Cardiac fibroblast (primary cell): ENCODE measurements at places on chromosomes 3 and 15.

- no peak for DNase-seq
These were observed 4.3 kb downstream of the RIOX2 start for GRCh38 chr3:97967966-97968365.

DNA sequence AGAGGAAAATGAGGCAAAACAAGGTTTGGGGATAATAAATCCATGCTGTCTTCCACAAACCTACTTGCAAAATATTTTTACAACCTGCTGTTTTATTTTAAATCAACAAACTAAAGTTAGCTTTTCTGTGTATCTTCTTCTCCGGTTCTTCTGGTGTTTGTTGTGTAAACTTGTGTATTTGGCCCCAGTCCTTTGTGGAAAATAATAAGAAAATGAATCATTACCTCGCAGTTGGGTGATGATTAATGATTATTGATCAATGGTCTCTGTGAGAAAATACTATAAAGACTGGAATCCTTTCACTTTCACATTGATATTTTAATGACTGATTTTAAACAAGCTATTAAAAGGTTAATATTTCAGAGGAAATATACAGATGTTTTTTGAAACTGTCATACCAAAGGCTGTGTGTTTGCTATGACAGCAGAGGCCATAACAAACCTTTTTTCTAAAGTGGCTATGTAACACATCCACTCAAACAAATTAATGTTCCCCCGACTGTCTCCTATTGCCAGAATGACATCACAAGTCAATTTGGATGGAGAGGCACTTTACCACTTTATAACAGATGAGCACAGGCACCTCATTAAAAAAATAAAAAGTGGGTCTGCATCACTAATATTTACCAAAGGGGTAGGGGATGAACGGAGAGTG is 152.5 kb downstream of the MEX3B start:
- no peak for DNase-seq

DNA sequence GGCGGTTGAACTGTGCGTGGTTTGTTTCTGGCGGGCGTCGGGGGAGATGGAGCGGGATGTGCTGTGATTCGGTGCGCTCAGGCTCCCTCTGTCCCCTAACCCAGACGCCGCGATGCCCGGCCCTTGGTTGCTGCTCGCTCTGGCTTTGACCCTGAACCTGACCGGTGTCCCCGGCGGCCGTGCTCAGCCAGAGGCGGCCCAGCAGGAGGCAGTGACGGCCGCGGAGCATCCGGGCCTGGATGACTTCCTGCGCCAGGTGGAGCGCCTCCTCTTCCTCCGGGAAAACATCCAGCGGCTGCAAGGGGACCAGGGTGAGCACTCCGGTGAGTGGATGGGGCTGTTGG is 1.2 kb downstream of the TRH start:
- DNase-seq: no peak

DNA sequence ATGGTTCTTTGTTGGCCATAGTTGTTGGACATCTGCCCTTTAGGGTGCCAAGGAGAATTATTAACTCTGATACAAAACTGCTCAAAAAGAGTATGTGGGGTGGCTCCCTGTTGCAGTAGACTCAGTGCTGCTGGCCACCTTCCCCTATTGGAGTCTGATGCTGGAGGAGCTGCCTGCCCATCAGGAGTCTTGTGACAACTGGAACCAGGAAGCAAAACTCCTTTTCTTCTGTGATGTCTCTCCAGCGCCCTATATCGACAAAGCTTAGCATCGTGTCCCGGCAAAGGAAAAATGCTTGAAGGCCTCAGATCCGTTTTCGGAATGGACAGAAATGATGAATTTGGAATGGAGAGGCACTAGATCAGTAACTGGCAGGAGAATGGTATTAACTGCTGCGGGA is 23.5 kb downstream of the PAK2 start:
- no peak for DNase-seq

DNA sequence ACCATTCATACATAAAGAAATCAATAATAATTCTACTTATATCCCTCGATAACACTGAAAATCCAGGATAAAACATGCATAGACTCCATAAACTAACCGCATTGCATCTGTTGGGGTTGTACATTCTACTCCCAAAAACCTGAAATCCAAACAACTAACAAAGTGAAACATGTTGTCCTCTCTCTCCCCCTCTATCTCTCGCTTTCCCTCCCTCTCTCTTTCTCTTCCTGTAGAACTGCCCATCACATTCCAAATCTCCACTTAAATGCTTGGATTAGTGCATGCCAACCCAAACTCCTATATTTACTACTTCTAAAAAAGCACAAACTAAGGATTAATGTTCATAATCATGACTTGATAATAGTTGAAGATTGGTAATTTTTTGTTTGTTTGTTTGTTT is 80.2 kb downstream of the MECOM start:
- DNase-seq: no peak

DNA sequence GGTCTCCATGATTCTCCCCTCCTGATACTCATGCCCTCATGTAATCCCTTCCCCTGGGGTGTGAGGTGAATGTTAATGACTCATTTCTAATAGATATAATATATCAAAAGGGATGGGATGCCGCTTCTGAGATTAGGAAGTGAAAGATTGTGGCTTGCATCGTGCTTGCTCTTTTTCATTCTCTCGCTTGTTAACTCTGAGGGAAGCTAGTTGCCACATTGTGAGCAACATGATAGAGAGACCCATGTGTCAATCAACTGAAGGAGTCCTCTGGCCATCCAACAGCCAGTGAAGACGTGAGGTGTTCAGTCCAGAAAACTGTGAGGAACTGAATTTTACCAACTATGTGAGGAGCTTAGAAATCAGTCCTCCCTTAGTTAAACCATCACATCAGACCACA is 28.9 kb upstream of the DRD3 start:
- DNase-seq: no peak

- no peak for DNase-seq
These were observed 6.5 kb upstream of the ETV5 start for GRCh38 chr3:186115239-186115996.

DNA sequence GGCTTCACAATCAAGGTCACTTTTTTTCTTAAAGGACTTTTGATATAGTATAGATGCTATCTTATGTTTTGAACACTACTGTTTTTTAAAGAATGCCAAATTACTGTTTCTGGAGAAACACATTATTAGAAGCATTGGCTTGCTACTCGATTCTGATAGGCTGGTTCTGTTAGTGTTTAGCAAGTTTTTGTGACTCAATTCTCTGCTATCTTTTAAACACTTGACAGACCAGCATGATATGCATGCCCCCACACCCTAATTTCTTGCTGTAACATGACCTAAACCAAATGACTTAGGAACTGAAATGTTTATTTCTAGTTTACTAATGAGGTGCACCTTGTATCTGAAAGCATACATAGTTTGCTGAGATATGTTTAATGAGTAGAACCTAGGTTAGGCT is 5.5 kb upstream of the IL20RB start:
- DNase-seq: no peak

DNA sequence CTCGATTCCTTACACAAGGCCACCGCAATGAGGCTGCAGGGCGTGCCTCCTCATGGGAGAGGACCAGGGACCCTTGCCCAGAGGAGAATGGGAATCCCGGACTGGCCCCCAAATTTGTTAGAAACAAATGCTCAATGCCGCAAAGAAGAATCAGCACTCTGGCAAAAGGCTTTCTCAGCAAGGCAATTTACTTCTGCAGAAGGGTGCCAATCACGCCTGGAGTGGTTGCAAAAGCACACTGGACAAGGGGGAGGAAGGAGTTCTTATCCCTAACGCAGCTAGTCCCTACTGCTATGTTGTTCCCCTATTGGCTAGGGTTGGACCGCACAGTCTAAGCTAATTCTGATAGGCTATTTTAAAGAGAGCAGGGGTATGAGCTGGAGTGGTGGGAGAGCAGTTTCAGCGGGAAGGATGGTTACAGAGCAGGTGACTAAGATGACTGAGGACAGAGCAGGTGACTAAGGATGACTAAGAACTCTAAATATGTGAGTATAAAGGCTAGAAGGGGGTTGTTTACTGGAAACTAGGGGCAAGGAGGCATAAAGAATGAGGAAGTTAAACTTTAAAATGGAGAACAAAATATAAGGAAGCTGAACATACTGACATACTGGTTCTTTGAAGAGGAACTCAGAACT is 48.5 kb downstream of the KATNBL1 start:
- no peak for DNase-seq

GRCh38 chr15:32657198-32657883 is 15.8 kb downstream of the SCG5 start:
- peak; percentile 46 for DNase-seq

DNA sequence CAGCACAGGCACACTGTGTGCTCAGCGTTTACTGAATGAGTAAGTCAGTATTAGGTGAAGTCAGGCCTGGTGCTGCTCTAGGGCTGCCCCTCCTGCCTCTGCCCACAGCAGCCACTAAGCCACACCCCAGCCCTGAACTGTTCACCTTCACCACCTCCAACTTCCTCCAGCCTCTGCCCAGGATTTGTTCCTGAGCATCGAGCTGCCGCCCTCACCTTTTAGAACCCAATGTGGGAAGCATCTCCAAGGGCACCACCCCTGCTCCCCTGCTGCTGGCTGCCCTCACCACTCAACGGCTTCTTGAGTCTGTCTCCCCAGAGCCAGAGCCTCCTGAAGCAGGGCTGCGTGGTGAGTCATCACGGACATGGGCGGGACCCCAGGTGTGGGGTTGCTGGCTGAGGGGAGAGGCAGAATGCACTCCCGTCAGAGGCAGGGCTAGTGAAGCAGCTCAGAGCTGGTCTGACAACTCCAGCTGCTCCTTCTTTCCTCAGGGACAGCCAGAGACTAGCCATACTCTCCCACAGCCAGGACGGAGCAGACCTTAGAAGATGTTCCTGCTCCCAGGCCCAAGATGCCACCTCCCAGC is 5.8 kb downstream of the HYAL2 start:
- DNase-seq: peak; percentile 40

- DNase-seq: peak; percentile 4
These were observed 863 bp downstream of the PSMA4 start for GRCh38 chr15:78540871-78541743.

- no peak for DNase-seq
These were observed 186.3 kb downstream of the SATB1 start for GRCh38 chr3:18238746-18239331.

DNA sequence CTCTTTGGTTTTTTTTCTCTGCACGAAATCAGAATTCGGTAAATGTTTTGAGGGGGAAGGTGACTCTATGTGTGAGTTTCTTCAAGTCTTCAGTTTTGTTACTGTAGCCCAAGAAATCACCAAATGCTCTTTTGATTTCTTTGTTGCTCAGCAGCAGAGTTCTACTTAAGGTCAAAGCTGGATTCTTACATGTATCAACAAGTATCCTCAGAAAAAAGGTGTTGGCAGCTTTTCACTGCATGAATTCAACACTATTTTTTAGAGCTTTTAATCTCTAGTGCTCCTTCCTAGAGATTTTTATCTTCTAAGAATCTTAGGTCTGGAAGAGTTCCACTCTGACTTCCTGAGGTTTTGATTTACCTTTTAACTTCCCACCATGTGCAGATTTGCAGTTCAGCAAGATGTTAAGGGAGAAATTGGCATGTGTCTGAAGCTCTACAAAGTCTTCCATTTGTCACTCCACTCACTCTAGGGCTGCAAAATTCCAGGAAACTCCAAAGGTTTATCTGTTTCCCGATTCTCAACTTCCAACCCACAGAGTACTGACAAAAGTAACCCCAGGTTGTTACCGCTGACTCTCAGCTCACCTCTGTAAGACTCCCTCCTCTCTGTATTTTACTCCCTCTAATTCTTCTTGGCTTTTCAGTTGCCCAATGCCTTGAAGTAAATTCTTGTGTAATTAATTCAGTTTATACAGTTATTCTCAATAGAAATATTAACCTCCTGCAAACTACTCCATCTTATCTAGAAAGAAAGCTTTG is 13.3 kb upstream of the CD200 start:
- DNase-seq: no peak

- no peak for DNase-seq
These were observed 47.3 kb downstream of the BDH1 start for GRCh38 chr3:197508461-197508860.

DNA sequence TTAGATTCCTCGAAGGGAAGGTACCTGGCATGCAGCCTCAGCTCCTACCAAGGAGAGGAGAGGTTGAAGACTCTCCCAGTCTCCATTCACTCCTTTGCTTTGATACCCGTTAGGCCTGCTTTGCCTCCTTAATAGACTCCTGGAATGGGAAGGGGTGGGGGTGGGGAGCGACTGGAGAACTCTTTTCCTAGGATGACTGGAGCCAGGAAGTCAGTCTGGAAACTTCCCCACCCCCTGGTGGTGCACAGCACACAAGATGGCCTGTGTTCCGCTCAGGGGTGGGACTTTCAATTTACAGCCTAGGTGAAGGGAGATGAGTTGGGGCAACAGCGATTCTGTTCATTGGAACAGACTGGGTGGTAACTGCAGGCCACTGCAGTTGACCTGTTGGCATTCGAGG is 21.4 kb upstream of the CELF6 start:
- DNase-seq: peak; percentile 13

- DNase-seq: no peak
These were observed 48.1 kb upstream of the GK5 start for GRCh38 chr3:142273501-142273900.

DNA sequence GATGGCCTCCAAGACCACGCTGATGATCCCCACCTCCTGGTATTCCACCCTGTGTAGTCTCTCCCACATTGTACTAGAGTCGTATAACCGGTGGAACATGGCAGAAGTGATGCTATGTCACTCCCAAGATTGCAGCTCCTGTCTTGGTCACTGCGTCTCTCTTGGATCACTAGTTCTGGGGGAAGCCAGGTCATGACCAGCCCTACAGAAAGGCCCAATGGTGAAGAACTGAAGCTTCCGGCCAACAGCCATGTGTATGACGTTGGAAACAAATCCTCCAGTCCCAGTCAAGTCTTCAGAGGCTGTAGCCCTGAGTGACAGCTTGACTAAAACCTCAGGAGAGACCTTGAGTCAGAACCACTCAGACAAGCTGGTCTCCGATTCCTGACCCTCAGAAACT is 61.9 kb upstream of the FNDC3B start:
- no peak for DNase-seq

DNA sequence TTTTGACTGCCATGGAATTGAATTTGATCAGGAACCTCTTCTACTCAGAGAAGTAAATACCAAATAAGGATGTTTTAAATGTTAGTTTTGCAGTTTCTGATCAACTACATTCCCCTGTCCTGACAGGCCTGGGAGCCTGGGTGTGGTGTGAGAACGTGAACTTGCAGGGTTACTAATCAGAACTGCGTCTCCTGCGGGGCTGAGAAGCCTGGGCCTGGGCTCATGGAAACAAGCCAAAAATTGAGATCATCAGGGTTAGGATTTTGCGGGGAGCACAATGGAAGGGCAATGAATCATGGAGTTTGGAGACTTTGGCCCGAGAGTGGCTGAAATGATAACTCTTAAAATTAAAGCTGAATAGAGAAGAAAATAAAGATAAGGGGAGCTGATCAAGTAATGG is 47.8 kb upstream of the C3orf70 start:
- peak; percentile 65 for DNase-seq

DNA sequence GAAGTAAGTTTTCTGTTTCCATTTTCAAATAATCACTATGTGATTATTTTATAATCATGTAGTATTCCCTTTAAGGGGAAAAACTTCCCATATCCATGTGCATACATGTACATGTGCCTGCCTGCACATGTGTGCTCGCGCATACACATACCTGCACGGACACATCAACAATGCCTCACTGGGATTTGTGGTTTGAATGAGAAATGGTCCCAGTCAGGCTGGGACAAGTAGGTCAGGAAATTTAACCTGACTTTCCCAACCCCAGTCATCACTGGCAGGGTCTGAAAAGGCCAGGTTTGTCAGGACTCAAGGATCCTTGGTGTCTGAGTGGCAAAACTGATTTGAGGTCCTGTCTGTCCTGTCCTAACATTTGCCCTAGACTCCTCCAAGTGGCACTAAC is 109.3 kb upstream of the MRPS22 start:
- no peak for DNase-seq
